ENCODE measurements at places on chromosomes 3 and 15. TPM values are rescaled to one million over a fixed set of nuclear protein-coding genes. Genes with fewer than 3 reads are reported as not detected.

The BTD gene
- total RNA-seq, result 9.2 TPM

The GP9 gene
- not detected for total RNA-seq

The SGO1 gene
- total RNA-seq, result 0.38 TPM

The ACTC1 gene
- 13,225 TPM for total RNA-seq

The FAM43A gene
- 18.0 TPM for total RNA-seq
